Astrocyte (in vitro differentiated cells and primary cell): ENCODE measurements at places on chromosomes 2 and 18.

GRCh38 chr2:58466804-58467203, 225.7 kb upstream of the FANCL start:
- no peak for DNase-seq

DNA sequence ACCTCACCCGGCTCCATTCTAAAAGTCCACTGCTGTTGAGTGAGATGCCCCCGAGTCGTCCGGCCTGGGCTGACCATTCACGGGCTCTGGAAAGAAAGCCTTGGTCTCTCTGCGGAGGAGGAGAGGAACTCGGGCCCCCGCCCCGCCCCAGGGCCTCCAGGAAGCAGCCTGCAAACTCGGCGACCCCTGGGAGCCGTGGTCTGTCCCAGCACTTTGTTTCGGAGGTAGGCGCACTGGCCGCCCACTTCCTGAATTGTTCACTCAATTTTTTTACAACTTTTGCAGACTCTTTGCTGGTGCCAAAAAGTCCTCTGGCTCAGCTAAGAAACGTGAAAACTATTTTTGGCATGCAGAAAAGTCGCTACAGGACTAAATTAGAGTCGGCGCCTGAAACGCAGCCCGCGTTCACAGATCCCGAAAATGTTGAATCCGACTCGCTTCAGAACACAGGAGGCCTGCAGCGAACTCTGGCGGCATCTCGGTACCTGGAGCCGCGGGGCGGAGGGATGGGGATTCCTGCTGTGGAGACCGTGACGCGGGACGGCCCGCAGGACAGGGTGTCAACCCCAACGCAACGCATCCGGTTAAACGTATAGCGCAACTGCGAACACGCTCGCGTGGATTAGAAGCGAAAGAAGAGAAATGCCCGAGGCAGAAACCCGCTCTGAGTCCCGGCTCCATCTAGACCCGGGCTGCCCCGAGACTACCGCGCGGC, 1.5 kb downstream of the PXDN start:
- DNase-seq = peak; percentile 93

DNA sequence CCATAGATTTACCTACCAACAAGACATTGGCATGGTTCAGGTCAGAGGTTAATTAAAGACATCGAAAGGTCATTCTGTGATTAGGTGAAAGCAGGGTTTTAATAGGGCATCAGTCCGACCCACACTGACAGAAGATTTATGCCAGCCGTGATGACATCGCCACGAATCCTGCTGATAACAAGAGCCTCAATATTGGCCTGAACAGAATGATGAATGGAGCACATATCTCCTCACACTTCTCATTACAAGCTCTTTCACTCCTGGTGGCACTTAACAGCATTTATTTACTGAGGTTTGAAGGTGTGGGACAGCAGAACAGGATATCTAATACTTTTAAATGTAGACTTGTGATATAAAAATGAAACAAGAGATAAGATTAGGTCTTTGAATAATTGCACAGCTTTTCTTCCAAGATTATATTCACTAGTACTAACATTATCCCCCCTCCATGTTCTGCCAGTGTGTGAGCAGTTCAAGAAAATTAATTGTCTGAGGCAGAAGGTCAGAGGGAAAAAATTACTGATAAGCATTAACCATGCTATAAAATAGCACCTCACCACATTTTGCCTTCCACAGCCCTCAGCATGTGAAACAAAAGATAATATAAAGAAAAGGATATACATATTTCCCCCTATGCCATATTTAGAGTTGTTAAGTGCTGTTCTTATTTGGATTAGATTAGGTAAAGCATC, 23.1 kb upstream of the INSIG2 start:
- DNase-seq = no peak

DNA sequence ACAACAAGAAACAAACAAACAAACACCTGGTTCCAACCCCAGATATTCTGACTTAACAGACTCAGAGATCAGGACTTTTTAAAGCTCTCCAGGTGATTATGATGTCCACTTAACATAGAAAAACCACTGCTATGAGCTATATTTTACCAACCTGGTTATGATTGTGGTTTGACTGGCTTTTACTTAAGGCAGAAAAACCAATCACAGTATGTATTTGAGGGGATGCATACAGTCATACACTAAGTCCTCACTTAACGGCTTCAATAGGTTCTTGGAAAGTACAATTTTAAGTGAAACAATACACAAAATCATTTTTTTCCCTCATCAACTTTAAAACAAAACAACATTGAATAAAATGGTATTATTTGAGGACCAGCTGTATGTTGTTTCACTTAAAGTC, 393.6 kb downstream of the ZEB2 start:
- DNase-seq = no peak

DNA sequence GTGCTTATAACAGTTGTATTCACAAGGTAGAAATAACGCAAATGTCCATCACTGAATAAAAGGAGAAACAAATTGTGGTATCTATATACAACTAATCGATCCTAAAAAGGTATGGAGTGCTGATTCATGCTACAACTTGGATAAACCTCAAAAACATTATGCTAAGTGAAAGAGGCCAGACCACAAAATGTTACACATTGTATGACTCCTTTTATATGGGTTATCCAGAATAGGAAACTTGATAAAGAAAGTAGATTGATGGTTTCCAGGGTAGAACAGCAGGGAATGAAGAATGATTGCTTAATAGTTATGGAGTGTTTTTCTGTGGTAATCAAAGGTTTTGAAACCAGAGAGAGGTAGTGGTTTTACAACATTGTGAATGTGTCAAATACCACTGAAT, 432.2 kb upstream of the TRIB2 start:
- DNase-seq = peak; percentile 93

GRCh38 chr18:23136326-23137096, 1.2 kb downstream of the CABLES1 start:
- peak; percentile 32 for DNase-seq
